HS-27A (cell line): ENCODE measurements at places on chromosomes 4 and X.
A peak's percentile ranks its signal among the peaks of the same experiment; 100 is the strongest.

- no peak for DNase-seq
Observed at GRCh38 chr4:158769175-158769921, 522 bp downstream of the FNIP2 start.

DNA sequence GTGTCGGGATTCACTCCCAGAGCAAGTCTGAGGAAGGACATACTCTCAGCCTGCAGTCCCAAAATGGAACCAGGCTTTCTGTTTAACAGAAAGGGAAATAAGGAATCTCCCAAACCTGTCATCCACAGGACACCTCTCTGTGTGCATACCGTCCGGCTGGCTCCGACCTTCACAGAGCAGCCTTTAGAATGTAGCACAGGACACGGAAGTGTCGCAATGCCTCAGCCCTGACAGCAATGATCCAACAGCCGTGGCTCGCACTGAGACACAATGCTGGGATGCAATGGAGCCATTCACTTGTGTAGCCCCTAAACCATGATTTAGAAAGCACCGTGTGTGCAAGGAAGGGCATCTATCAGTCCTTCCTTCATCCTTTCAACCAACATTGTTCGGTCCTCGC lies 15.5 kb upstream of the HELT start:
- DNase-seq = no peak

- DNase-seq = no peak
Observed at GRCh38 chr4:114093221-114093715, 113.8 kb upstream of the ARSJ start.

- DNase-seq = no peak
Observed at GRCh38 chr4:168694667-168695066, 197.8 kb downstream of the PALLD start.

DNA sequence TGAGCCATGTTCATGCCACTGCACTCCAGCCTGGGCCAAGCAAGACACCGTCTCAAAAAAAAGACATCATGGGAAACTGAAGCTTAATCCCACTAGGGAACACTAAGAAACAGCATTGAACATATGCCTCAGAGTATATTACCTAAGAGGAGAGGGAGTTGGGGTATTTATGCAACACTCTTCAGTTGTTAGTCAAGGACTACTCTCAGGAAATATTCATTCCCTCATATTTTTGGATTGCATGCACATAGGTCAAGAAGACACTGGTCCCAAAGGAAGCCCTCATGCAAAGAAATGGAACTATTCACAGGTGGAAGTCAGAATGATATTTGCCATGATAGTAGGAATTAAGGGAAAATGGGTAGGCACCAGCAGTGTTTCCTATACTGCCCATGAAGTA lies 22.8 kb upstream of the PAPSS1 start:
- no peak for DNase-seq

GRCh38 chr4:16124232-16124631 lies 40.4 kb upstream of the PROM1 start:
- DNase-seq = no peak

DNA sequence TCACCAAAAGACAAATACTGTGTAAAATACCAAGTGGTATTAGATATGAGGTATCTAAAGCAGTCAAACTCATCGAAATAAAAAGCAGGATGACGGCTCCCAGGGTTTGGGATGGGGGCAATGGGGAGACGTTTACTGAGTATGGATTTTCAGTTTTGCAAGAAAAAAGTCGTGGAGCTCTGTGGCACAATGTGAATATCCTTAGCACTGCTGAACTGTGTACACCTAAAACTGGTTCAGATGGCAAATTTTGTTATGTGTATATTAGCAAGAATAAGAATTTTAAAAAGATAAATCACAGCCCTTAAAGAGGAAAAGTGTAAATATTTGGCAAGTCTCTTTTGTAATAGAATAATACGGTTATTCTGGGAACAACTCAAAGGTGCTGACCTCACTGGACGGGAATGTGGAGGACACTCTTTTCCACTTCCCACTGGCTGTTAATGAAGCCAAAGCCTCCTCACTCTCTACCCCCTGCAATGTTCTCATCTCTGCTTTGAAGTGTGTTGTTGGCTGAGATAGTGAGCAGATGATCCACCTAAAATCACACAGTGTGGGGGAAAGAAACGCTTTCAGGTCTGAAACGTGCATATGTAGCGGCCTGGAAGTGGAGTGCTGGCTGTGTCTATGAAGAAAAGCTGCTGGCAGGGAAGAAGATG lies 49.2 kb downstream of the SEL1L3 start:
- peak; percentile 56 for DNase-seq
